ENCODE measurements at places on chromosomes 11 and 22. TPM values are rescaled to one million over a fixed set of nuclear protein-coding genes. Genes with fewer than 3 reads are reported as not detected.

USP2 gene
- 7.3 TPM for total RNA-seq

LRRC56 gene
- total RNA-seq: 9.4 TPM

RAG2 gene
- not detected for total RNA-seq

NLRP14 gene
- total RNA-seq: 0.06 TPM

SYT9 gene
- 2.1 TPM for total RNA-seq

GNB1L gene
- 6.2 TPM for total RNA-seq

CHEK2 gene
- 7.3 TPM for total RNA-seq
